Hepatocyte (in vitro differentiated cells): ENCODE measurements at places on chromosomes 6 and 20.

DNA sequence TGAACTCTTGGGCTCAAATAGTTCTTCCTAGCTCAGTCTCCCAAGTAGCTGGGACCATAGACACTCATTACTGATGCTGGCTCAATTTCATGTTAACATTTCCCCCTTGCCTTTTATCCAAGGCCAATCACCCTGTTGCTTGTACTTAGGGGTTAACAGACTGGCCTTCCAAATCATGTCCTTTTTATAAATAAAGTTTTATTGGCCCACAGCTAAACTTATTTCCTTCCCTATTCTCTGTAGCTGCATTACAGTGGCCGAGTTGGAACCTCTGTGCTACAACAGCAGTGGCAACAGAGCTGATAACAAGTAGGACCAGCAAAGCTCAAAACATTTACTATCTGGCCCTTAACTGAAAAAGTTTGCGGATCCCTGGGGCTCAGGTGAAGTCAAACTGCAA, 109.8 kb downstream of the ZFP64 start:
- DNase-seq, result no peak

DNA sequence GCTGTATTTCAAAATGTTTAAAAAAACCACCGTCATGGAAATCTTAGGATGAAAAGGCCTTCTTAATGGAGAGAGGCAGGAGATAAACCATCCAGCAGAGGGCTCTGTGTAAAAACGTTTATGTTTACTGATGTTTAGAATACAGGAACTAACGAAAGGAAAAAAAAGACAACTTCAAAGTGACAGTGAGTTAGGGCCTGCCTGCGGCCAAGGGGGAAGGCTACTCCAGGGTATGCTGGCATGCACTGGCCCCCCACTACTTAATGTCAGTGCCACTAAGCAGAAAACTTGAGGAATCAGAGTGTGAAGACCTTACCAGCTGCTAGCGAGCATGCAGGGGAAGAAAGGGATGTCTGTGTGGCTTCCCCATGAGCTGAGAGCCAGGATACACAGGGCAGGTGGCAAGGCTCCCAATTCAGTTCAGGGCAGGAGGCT, 47.7 kb downstream of the AKAP7 start:
- peak; percentile 69 for DNase-seq

DNA sequence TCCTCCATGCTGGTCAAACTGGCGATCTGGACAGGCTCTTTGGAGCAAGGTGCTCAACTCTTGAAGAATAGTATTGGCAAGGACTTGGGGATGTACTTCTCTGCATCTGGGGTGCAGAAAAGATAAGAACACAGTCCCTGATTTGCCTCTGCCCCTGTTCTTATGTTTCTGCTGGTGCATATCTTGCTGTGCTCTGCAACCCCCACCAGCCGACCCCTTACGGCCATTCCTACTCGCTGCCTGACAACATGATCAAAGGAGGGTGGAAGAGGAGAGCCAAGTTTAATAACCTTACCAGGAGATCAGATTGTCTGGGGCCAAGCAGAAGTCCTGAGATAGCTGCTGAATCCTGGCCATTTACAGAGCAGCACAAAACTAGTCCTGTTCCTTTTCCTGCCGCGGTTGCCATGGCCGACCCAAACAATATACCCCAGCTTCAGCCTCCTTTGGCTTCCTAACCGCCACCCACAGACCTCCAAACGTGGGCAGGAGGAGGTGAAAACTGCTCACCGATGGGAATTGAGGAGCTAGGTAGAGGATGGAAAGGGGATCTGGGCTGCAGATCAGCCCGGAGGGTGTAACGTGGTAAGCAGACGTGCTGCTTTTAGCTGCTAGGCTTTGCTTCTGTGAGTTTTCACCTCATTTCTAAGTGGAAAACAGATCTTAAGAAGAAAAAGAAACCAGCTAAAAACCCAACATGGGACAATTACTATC, 60.9 kb downstream of the ATXN1 start:
- no peak for DNase-seq

GRCh38 chr6:4640139-4640538, 136.1 kb upstream of the CDYL start:
- DNase-seq, result no peak

DNA sequence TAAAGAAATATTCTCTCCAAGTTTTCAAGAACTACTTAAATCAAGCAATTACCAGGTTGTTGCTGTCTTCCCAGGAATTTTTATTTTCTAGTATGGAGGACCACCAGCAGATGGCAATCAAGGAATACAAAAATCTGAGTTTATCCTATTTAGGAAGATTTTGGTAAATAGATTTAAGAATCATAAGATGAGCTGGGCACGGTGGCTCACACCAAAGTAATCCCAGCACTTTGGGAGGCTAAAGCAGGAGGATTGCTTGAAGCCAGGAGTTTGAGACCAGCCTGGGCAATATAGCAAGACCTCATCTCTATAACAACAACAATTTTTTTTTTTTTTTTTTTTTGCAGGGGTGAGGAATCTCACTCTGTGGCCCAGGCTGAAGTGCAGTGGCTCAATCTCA, 19.3 kb upstream of the SEC63 start:
- DNase-seq, result peak; percentile 40

- no peak for DNase-seq
Observed at GRCh38 chr6:29850011-29850553, 22.5 kb downstream of the HLA-G start.

DNA sequence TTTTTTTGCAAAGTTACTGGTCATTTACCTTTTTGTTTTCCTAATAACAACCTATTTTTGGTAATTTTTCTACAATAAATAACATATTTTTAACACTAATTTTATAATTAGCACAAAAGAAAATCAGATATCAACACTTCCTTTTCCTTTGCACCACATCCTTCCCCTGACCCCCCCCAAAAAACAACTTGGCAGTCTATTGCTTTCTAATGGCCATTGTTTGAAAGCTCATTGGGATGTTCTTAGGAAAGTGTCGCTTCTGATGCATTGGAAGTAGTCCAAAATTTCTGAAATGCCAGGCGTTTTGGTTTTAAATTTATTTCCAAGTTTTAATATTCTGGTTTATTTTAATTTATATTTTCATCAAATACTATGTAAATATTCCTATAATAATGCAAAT, 407.8 kb downstream of the EYS start:
- DNase-seq, result no peak

GRCh38 chr20:35207950-35208611, 18.4 kb upstream of the MMP24 start:
- DNase-seq, result peak; percentile 88

DNA sequence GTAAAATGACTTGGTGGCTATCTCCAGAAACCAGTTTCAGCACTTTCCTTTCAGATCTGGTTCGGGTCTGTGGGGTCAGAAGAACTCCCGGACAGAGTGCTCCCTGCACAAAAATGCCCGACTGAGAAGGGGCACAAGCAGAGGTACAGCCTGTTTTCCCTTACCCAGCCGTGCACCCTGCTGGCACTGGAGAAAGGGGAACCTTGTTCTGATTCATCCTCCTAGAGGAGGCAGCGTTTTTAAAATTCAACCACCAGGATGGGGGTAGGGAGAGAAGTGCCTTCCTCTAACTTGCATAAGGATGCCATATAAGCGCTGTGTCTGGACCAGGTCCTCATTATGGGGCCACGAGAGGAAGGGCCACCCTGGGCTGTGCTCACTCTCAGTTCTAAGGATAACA, 17.6 kb downstream of the RIMS4 start:
- DNase-seq, result no peak
